ENCODE measurements at places on chromosomes 4 and X.

DNA sequence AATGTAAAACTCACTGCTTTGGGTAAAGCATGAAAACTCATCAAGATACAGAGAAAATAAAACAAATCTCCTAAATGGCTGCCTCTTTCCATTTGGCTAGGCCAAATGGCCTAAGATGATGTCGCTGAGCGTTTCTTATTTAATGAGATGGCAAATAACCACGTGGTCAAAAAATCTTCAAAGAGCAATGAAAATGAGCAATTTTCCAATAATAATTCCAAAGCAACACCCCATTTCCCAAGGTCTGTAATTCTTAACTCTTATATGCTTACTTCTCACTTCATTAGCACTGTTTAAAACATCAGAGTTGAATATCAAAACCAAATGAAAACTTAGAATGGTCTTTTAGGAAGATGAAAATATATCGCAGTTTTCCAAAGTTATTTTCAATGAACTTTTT lies 222.3 kb upstream of the MID1 start:
- no peak for DNase-seq

DNA sequence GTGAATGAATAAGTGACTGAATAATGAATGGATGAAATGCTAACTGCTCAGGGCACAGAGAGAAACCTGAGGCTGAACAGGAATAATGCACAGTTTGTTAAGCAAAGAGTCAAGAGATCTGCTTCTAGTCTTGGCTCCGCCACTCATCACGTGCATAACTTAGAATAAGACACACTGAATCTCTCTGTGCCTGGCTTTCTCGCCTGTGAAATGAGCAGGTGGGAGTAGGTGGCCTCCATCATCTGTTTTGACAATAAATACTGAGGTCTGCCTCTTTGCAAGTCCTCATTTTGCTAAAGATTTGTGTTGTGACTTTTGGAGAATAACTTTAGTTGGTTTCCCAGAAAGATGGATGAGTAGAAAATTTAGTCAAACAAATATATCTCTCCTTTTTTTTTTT lies 318.0 kb downstream of the FBXW7 start:
- no peak for DNase-seq

DNA sequence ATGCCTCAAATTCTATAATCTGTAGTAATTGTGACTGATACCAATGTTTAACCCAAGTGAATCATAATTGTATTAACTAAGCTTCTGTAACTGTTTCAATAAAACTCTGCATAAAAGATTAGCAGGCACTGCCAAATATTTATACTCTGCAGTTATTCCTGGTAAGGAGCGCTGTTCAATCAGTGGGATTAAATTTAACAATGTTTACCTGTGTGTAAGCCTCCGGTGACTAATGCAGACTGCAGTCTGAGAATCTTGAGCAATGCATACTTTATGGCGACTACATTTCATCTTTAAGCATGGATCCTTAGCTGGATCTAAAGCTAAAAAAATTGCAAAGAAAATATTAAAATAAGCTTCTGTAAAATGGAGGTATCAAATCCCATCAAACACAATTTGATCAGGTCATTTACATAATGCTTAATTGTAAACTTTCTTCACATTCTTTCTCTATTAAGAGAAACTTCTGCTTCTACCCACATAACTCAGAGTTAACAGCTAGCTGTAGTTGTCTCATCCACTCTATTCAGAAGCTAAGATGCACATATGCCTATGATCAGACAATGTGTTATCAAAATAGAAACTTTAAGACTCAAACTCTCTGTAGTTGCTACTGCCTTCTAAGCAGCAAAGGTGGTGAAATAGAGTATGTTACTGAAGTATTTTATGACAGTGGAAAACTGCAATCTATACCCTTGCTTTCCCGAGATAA lies 234.0 kb downstream of the SPOCK3 start:
- DNase-seq, result no peak

DNA sequence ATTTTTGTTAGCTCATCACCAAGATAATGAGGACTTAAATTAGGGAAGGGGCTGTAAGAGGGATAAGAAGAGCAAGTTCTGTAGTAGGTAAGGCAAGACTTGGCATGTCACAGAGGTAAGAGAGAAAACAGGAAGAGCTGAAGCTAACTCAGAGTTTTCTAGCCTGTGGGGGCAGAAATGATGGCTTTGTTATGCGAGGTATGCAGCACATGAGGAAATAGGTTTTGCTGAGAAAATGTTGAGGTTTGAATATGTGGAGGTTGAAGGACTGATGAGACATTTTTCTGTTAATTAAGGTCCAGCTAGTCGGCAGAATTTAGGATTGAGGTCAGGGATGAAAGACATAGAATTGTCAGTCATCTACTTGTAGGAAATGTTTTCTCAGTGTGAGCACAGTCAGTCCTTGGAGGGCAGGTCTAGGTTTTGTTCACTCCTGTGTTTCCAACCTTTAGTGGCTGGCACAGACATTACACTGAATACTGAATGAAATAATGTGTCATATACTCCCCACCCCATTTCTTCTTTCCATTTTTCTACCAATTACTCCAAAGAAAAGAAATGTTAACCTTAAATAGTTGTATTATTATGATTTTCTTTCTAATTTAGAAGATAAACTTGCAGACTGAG lies 154.0 kb upstream of the AADAT start:
- DNase-seq, result no peak

- DNase-seq, result no peak
Measured at GRCh38 chr4:109672169-109672930, 30.9 kb downstream of the CASP6 start.

GRCh38 chrX:107970073-107970472 lies 12.1 kb downstream of the TEX13B start:
- DNase-seq, result no peak

GRCh38 chr4:100095729-100096595 lies 94.3 kb downstream of the DDIT4L start:
- no peak for DNase-seq

DNA sequence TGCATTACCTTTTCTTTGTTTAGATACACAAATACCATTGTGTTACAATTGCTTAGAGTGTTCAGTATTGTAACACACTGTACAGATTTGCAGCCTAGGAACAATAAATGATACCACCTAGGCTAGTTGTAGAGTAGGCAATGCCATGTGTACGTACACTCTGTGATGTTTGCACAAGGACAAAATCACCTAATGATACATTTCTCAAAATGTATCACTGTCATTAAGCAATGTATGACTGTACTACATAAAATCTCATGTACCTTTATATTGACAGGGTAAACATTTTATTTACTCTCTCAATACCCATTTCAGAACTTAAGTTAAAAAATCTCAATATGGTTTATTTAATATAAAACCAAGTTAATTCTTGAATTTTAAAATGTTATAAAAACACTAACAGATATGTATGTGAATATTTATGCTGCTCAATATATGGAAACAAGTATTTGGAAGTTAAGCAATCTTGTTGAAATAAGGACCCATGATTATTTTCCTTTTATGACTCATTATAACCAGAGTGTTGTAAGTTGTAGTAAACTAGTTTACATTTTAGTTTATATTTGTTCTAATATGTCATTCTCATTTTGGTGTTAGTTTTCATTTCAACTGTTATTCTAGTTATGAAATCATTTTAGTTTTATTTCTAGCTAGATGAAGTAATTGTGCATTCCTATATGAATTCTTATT lies 409.2 kb downstream of the TLL1 start:
- no peak for DNase-seq

GRCh38 chr4:98614662-98615061 lies 43.7 kb downstream of the TSPAN5 start:
- DNase-seq, result no peak

DNA sequence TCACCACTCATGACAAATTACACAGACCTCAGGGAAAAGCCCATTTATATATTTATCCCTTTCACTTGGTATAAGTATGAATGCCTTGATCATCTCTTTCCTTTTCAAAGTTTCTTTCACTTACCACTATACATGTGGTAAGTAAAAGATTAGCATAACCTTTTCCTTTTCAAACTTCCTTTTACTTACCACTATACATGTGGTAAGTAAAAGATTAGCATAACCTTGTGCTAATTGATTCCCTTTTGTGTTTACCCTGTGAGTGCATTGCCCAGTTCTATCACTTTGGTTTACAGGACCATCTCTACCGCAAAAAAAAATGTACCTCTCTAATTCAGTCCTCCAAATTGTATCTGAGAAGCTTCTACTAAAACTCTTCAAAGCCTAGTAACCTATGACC lies 32.7 kb upstream of the TCEANC start:
- no peak for DNase-seq

DNA sequence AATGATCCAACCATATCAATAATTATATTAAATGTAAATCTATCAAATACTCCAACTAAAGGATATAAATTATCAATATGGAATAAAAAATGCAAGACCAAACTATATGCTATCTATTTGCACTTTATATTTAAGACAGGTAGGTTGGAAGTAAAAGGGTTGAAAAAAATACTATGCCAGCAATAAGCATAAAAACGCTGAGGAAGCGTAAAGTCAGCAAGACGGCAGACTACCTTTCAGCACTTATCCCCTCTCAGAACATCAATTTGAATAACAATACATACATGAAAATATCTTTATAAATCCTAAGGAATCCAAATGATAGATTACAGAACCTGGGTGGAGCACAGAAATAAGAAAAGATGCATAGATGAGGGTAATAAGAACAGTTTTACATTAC lies 14.0 kb upstream of the GABRA3 start:
- no peak for DNase-seq

DNA sequence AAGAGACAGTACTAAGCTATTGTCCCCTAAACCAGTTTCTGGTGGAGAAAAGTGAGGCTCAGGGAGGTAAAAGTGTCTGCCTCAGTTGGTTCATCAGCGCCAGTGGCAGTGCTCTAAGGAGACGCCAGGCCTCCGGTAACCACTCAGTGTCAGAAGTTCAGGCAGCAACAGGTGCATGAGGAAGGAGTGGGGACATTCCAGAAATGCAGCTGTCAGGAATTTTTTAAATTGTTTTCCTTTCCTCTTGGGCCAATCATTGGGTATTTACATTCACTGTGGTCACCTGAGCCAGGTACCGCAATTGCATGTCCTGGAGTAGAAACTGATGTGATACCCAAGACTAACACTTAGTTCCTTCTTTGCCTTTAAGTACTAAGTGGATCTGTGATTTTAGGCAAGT lies 40.2 kb upstream of the HS3ST1 start:
- DNase-seq, result no peak

- no peak for DNase-seq
Measured at GRCh38 chrX:113980953-113981352, 602.9 kb upstream of the HTR2C start.

DNA sequence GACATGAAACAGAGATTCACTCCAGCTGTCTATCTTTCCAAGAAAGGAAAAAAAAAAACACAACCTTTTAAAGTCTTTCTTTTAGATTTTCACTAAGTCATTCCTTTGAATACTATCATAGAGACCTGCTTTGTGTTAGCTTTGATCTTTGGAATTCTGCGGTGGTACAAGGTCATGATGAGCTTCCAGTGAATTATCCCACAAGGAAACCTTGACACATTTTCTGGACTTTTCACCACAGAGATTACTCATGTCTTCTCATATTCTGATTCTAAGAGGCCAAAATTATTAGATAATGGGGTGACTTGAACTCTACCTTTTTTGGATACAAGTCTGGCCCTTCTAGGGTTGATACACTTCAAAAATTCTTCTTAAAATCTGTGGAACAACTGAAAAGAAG lies 201.6 kb downstream of the PACRGL start:
- no peak for DNase-seq

DNA sequence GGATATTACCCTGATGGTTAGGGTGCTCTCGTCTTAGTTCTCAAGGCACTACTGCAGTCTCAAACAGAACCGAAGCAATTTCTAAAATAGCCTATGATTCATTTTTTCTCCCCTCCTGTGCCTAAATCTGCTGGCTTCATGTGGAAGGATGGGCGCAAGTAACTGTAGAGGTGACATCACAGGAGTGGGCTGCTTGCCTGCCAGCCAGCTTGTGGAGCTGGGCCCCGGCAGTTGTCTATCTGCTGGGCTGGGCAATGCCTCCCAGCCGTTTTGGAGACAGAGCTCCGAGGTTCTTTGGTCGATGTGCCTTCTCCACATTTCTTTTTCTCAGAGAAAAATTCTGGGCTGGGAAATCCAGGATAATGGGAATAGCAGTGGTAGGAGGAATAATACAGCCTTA lies 34.3 kb upstream of the CITED1 start:
- DNase-seq, result no peak

DNA sequence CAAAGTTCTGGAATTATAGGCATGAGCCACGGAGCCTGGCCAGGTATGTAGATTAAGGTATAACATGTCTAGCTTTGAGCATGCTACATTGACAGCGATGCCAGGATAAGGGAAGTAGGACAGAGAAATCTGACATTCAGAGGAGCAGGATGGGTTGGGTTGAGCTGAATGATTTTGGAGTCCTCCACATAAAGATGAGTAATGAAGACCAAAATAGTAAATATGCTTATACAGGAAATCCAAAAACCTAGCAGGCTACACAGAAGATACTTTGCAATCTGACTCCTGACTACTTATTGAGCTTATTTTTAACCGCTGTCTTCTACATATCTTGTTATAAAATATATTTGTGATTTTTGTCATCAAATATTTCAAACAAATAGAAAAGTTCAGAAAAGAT lies 69.7 kb downstream of the PDGFC start:
- no peak for DNase-seq

DNA sequence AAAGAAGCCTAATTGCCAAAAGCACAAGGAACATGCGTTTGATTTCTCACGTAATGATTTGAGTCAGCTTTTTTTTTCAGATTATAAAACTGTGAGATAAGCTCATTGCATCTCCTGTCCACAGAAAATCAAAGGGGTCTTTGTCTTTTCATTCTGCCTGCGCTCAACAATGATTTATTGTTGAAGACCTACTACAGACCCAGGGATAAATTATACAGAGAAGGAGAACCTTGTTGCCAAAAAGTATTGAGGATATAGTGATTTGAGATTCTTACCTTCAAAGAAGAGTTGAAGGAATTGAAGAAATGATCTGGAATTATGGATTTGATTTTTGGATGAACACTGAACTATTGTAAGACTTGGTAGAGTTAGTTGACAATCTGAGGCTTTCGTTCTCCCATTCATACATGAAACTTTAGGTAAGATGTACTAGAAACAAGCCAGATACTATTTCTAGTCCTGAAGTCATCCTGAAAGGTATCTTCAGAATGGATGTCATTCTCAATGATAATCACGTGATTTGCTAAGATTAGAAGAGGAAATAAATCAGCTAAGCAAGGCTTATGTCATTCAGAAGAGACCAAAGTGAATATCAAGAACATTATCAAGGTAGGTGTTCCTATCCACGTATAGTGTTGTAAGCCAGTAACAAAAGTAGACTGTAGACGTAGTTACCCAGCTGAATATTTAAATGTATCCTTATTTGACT lies 71.1 kb upstream of the SCOC start:
- no peak for DNase-seq

GRCh38 chr4:108072300-108072699 lies 82.6 kb downstream of the HADH start:
- DNase-seq, result peak; percentile 64

- no peak for DNase-seq
Measured at GRCh38 chr4:24928708-24929107, 15.9 kb upstream of the CCDC149 start.

- no peak for DNase-seq
Measured at GRCh38 chrX:41600291-41600690, 88.5 kb upstream of the GPR34 start.

Data from NCI-H187 treated with DMSO at 0.1 percent for 48 hours (cell line).